ENCODE measurements at places on chromosomes 4 and X. TPM values are rescaled to one million over a fixed set of nuclear protein-coding genes. Genes with fewer than 3 reads are reported as not detected.

DNA sequence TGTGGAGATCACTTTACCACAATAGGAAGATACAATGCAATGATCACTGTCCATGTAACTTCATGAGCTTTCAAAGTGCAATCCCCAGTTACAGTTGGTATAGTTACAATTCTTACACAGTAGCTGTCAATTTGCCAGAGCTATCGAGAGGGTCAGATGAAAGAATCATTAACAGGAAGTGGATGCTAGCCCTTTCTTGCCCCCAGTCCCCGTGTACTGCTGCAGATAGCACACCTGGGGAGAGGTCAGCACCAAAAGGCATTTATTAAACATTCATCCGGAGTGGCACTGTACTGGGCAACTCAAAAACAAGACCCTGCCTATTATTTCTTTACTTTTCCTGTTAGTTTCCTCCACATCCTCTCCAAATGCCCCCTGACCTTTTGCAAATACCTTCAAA, 47.7 kb downstream of the SOD3 start:
- no peak for DNase-seq

DNA sequence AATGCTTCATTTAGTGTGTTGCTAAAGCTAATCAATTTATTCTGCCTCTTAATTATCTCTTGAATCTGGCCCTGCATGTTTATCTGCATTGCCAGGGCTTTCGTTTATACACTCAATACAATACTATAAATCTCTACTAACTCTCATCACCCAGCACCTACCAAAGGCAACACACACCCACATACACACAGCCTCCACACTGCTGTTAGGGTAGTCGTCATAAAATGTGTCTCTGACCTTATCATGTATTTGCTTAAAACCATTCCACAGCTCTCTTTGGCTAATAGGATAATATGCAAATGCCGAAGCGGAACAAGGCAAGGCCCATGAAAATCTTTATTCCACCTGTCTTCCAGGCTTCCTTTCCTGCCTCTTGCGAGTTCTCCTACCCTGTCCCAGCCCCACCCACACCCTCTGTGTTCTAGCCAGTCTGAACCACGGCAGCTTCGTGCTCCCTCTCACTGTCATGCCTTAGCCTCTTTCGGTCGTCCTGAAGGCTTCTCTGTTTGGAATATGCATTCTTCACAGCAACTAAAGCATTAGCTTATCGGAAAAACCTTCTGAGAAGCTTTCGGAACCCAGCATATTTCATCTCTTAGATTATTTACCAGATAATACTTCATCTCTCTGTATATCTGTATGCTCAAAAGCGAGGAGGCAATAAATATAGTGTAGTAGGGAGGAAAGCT, 333.5 kb downstream of the TENM3 start:
- no peak for DNase-seq

- DNase-seq = no peak
Measured at GRCh38 chr4:109496875-109497274, 63.2 kb upstream of the MCUB start.

GRCh38 chr4:21470535-21470934, 478.0 kb downstream of the KCNIP4 start:
- DNase-seq = no peak

DNA sequence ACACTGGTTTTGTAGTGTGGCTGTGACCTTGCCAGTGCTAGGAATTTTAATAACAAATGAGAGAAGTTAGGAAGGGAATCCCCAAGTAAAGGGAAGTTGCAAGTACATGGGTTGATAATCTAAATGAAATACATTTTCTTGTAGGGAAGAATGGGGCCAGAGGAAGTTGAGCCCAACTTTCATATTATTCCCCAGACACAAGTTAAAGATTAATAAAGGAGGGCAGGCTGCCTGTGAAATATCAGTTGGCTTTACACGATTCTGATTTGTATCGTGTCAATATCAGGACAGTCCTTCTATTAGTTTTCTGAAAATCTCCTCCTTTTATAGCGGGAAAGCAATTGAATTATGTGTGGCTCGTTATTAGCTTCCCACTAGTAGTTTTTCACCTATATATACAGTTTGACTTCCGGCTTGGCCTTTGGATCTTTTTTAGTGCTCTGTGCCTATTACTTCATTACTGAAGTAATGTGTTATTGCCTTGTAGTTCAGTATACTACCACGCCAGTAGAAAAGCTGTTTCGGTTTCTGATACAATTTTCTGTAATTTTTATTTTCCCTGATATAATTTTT, 1.7 kb downstream of the PDLIM5 start:
- no peak for DNase-seq

- DNase-seq = no peak
Measured at GRCh38 chr4:92776080-92776479, 472.3 kb downstream of the GRID2 start.

GRCh38 chr4:182846036-182846435, 71.2 kb downstream of the DCTD start:
- no peak for DNase-seq

DNA sequence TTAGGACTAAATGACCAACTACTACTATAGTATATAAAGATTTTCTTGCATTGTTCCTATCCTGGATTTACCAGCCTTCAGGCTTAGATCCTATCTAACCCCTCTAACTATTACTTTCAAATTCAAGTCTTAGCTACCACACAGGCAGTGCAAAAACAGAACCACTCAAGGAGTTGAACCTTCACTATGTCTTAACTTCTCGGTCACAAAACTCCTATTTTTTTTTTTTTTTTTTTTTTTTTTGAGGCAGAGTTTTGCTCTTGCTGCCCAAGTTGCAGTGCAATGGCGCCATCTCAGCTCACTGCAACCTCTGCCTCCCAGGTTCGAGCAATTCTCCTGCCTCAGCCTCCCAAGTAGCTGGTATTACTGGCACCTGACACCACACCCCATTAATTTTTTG, 6.3 kb upstream of the FAM200B start:
- no peak for DNase-seq

DNA sequence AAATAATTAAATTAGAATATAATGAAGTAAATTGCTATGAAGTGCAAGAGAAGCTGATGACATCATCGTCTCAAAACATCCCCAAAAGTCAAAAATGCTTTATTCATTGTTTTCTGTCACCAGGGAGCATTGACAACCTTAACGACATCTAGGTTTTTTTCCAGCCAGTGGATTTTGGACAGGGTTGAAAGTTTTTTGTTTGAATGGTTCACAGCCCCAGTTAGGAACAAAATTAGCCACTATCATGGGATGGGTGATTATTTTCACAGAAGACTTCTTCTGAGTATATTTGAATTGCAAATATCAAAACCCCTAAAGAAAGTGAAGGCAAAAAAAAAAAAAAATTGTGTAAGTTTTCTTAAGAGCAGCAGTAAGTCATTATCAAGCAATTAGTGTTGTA, 826.1 kb downstream of the STPG2 start:
- DNase-seq = no peak

GRCh38 chr4:174198828-174199227, 84.6 kb downstream of the FBXO8 start:
- DNase-seq = no peak

GRCh38 chr4:1087371-1087770, 26.0 kb downstream of the RNF212 start:
- DNase-seq = no peak

- DNase-seq = no peak
Measured at GRCh38 chr4:90845777-90846176, 718.6 kb downstream of the CCSER1 start.

- DNase-seq = no peak
Measured at GRCh38 chrX:17994429-17994828, 133.3 kb upstream of the RAI2 start.

DNA sequence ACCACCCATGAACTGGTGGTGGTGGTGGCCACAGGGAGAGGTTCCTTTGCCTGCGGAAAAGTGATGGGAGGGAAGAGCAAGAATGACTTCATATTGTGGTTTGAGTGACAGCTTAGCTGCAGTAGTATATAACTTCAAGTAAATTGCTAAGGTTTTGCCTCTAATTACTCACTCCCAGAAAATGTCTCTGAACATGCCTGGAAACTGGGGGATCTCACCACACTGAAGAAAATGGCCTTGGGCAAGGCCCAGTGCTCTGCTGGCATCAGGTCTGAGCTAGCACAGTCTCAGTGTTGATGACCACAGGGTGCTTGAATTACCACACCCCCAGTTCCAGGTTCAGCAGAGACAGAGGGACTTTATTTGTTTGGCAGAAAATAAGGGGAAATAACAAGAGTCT, 2085.4 kb downstream of the ARAP2 start:
- DNase-seq = no peak

DNA sequence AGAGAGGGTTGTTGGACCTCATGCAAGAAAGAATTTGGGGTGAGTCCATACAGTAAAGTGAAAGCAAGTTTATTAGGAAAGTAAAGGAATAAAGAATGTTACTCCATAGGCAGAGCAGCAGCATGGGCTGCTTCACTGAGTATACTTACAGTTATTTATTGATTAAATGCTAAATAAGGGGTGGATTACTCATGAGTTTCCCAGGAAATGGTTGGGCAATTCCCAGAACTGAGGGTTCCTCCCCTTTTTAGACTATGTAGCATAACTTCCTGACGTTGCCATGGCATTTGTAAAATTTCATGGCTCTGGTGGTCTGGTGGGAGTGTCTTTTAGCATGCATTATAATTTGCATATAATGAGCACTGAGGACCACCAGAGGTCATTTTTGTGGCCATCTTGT, 16.7 kb downstream of the PPP4R3C start:
- DNase-seq = no peak

- DNase-seq = no peak
Measured at GRCh38 chr4:90246816-90247215, 119.6 kb downstream of the CCSER1 start.

- no peak for DNase-seq
Measured at GRCh38 chr4:141155586-141155985, 22.3 kb upstream of the RNF150 start.

DNA sequence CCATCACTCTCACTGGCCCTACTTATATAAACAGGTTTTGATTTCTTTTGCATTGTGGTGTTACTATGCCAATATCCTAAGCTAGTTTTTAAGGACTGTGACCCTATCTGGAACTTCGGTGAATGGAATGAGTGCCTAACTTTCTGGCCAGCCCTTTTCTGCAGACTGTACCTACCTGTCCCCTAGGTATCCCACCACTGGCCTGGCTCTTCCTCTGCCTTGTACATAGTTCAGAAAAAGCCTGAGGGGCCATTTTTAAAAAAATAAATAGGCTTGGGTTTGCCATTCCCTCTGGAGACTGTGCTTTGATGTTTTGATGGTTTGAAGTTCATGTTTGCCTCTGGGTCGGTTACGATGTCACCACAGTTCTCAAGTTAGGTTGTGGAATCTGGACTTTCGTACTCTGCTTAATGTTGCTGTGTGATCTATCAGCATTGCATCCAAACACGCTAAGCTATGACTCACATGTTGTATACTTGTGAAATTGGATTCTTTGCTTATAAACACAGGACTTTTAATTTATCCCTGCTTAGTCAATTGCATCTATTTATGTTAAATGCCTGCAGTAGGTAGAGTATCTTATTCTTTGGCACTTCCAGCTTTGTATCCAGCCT, 182.0 kb downstream of the ANKRD50 start:
- DNase-seq = no peak

DNA sequence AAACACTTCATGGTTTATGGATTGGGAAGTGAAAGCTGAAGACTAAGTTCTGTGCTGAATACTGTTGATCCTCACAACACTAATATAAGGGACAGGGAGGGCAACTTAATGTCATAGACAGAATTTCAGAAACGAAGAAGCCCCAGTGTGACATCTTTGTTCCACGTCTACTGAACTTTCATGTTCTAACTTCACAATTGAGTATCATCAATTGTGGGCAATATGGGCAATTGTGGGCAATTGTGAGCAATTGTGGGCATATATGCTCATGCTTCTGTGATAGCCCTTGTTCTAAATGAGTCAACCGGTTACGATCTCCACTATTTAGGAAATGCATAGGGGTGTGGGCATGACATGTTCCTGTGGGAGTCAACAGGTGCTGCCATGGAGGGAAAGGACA, 33.7 kb downstream of the CYBB start:
- no peak for DNase-seq

- DNase-seq = no peak
Measured at GRCh38 chrX:637660-638481, 7.3 kb downstream of the SHOX start.

- DNase-seq = peak; percentile 56
Measured at GRCh38 chr4:168634276-168634802, 137.5 kb downstream of the PALLD start.

DNA sequence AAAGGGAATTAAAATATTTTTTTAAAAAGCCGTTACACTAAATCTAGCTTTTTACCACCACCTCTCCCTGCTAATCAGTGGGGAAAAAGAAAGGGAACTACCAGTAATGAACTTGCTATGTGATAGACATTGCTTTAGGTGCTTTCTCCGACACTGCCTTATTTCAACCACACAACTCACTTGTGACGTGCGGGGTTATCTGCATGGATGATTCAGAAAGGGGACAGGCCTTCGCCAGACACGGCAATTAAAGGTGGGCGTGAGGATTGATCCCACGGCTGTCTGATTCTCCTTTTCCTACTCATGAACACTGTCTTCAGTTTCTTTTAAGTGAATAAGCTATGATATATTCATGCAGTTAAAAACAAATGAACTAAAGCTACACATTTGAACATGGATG, 882 bp upstream of the CXCR3 start:
- DNase-seq = no peak

GRCh38 chrX:154749856-154750255, 1.0 kb downstream of the GAB3 start:
- no peak for DNase-seq

- DNase-seq = no peak
Measured at GRCh38 chr4:91325495-91325894, 978.3 kb upstream of the GRID2 start.

- DNase-seq = no peak
Measured at GRCh38 chrX:105098812-105099211, 121.7 kb downstream of the TEX13A start.

GRCh38 chr4:115126491-115126890, 13.1 kb upstream of the NDST4 start:
- no peak for DNase-seq

DNA sequence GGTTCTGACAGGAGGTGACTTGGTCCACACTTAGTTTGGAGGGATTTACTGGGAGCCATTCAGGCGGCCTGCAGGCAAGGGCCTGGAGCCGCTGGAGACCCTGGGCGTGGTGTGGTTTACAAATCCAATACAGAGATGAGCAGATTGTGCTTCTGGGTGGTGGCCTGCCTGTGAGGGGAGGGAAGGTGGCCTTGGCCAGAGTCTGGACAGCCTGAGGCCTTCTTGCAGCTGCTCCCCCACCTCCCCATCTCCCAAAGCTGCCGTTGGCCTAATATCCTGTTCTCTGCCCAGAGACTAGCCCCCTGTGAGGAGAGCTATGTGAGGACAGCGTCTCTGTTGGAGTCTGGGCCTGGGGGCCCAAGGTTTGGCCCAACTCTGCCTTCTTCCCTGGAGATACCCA, 163.9 kb upstream of the MAMLD1 start:
- no peak for DNase-seq

- no peak for DNase-seq
Measured at GRCh38 chr4:24150034-24150433, 260.2 kb upstream of the PPARGC1A start.

- DNase-seq = no peak
Measured at GRCh38 chr4:72022553-72022952, 9.2 kb upstream of the NPFFR2 start.

- DNase-seq = no peak
Measured at GRCh38 chr4:128009428-128009827, 44.2 kb downstream of the ABHD18 start.

The CDS1 gene
- 21.2 TPM for polyA plus RNA-seq

The TRPC3 gene
- 1.0 TPM for polyA plus RNA-seq

The COX7B2 gene
- polyA plus RNA-seq = not detected

The CTAG1A gene
- not detected for polyA plus RNA-seq

The FBXW7 gene
- polyA plus RNA-seq = 37.7 TPM

The TEX13D gene
- polyA plus RNA-seq = not detected

The AMOT gene
- 71.0 TPM for polyA plus RNA-seq

The RPL10 gene
- 3,021 TPM for polyA plus RNA-seq

The F9 gene
- not detected for polyA plus RNA-seq

The KCTD8 gene
- polyA plus RNA-seq = 2.2 TPM

The LRAT gene
- 0.77 TPM for polyA plus RNA-seq
